Immature natural killer cell (primary cell): ENCODE measurements at places on chromosomes 5 and 9. TPM values are rescaled to one million over a fixed set of nuclear protein-coding genes. Genes with fewer than 3 reads are reported as not detected.

GRCh38 chr5:68225188-68225910 is 9.8 kb downstream of the PIK3R1 start:
- DNase-seq, result no peak

The GHR gene
- polyA plus RNA-seq, result not detected

DNA sequence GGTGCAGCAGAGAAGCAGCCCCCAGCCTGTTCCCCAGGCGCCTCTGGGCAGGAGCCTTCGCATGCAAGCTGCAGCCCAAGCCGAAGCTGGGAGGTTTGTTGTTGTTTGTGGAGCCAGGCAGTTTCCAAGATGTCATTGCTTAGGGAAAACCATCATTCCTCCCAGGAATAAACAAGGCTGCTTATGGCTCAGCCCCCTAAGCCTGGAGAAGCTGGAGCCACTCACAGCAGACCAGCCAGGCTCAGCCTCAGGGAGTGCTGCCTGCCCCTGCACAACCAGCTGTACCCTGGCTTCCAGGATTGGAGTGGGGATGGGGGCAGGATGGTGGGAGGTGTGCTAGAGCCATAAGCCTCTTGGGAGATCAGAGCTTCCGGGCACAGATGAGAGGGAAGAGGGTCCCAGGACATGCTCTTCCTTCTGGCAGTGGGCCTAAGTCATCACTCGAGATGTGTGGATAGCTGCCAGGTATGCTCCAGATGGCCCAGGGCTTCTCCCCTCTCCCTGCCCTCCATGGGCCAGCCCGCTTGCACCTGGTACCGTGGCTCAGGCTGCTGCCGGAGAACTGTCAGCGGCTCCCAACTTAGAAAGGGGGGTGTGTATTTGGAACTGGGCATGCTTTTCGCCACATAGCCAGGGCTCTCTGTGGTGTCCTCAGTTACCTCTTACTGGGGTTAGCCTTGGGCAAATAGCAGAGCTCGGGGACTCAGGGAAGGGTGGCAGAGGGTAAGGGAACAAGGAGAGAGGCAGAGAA is 105.2 kb downstream of the RGS3 start:
- DNase-seq, result no peak

DNA sequence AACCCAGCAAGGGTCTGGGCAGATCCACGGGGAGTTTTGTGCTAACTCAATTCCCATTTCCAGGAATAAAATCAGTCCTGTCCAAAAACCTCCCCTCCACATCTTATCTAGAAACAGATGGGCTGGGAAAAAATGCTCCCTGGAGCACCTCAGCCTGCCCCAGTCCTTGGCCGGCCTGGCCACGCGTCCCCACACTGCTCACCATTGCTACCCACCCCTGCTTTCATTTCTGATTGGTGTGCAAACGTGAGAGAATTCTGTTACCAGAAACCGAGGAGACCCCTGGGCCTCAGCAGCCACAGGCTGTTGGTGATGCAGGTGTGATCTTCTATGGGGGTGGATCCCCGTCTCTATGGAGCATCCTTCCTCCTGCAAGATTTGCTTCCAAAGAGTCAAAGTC is 38.0 kb upstream of the OLFM1 start:
- DNase-seq, result no peak

- no peak for DNase-seq
Measured at GRCh38 chr5:88613051-88613450, 269.9 kb downstream of the MEF2C start.

The PCDHGC3 gene
- 0.63 TPM for polyA plus RNA-seq

DNA sequence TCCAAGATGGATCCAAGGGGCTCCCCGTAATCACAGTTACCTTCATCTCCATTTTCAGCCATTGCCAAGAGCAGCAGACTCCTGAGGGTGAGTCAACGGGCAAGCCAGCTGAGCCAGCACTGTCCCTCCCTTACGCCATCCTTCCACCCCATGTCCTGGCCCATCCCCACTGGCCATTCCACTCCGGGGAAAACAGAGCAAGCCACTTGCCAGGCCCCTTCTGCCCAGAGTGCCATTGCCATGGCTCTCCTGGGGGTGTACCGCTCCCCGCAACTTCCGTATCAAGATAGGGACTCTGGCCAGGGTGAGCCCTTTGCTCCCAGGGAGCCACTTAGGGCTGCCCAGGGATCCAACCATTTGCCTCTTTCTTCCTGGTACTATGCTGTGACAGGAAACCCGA is 48.9 kb upstream of the CDKN2AIPNL start:
- DNase-seq, result no peak

The ECM2 gene
- not detected for polyA plus RNA-seq

DNA sequence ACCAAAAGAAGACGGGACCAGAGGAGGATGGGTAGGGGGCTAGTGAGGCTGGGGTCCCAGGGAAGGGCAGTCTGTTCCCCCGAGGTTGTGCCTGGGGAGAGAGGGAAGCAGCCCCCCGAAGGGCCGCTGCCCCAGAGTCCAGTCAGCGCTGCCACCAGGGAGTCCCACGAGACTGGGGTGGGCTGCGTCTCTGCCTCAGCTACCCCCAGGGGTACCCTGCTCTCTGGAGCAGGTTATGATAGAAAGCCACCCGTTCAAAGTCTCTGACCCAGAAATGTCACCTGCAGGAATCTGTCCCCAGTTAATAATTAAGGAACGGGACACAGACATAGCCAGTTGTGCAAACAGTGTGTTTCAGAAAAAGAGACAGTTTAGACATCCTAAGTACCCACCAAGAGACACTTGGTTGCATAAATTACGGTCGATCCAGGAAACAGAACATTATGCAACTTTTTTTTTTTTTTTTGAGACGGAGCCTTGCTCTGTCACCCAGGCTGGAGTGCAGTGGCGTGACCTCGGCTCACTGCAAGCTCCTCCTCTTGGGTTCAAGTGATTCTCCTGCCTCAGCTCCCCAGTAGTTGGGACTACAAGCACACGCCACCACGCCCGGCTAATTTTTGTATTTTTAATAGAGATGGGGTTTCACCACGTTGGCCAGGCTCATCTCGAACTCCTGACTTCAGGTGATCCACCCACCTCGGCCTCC is 10.7 kb upstream of the AGPAT2 start:
- DNase-seq, result no peak

- no peak for DNase-seq
Measured at GRCh38 chr9:130963916-130964315, 24.9 kb upstream of the FIBCD1 start.

The OBP2B gene
- polyA plus RNA-seq, result not detected

- DNase-seq, result no peak
Measured at GRCh38 chr9:111074395-111074794, 36.1 kb upstream of the LPAR1 start.

The PCAT7 gene
- not detected for polyA plus RNA-seq

The MRRF gene
- 11.5 TPM for polyA plus RNA-seq

The TTC16 gene
- 2.4 TPM for polyA plus RNA-seq

The SAPCD2 gene
- polyA plus RNA-seq, result 0.95 TPM

DNA sequence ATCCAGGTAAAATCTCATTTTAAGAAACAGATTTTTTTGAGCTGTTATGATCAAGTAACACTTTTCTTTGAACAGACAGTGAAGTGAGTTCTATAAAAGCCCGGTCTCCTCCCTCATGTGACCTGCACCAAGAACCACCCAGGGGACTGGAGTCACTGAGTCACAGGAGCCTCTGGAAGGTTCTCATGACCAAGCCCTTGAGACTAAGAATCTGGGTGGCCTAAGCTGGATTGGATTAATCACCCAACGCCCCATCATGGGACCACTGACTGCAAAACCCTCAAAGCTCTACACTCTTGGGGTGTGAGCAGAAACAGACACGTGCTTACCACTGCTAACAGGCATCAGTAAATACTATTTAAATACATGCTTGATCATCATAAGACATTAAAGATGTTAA is 48.4 kb downstream of the SECISBP2 start:
- DNase-seq, result no peak

DNA sequence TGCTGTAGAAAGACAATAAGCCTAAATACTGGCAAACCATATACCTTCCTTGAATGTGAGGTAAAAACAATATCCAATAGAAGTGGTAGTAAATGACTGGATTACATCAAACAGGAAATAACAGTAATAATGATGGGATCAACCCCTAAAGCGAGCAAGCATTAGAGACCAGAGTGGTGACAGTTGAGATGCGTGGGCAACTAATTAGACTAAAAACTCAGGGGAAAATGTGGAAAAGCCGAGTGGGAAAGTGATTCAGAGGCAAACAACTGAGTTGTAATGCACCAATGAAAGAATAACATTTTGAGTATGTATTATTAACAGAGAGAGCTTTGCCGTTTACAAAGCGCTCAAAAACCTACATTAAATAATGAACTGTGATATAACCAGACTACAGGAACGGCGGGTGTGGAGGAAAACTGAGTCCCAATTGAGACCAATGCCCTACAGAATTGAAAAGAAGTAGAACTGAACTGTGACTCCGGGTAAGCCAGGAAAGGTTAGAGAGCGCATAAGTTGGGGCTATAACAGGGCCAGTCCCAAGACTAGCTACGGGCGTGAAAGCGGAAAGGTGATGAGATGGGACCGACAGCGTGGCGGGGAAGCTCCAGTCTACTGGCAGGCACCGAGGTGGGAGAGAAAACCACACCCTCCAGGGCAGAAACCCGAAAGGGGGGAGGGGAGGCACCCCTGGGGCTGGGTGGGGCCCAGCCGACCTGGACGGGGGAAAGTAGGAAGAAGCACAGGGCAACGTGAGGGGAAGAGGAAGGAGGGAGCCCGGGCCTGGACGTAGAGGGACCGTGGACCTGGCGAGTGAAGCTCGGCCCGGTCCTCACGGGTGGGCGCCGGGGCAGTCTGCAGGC is 592 bp downstream of the UBAP2 start:
- no peak for DNase-seq

DNA sequence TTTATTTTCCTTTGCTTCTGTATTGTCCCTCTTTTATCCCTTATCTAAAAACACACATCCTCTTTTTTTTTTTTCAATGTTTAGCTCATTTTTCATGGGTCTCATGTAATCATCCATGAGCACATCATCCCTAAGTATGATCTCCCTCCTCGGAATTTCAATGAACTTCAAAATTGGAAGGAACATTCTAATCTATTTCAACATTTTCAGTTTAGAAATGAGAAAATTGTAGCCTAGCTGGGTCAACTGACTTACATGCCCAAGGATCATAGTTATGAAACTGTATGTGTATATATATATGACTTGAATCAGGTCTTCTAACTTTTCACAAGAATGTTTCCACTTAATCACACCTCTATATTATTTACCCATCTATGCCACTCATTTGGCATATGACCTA is 77.7 kb downstream of the TUSC1 start:
- DNase-seq, result no peak

GRCh38 chr9:12544700-12545099 is 148.5 kb upstream of the TYRP1 start:
- DNase-seq, result no peak

GRCh38 chr5:88691945-88692868 is 190.8 kb downstream of the MEF2C start:
- no peak for DNase-seq

GRCh38 chr9:14992516-14992915 is 82.3 kb upstream of the FREM1 start:
- no peak for DNase-seq

DNA sequence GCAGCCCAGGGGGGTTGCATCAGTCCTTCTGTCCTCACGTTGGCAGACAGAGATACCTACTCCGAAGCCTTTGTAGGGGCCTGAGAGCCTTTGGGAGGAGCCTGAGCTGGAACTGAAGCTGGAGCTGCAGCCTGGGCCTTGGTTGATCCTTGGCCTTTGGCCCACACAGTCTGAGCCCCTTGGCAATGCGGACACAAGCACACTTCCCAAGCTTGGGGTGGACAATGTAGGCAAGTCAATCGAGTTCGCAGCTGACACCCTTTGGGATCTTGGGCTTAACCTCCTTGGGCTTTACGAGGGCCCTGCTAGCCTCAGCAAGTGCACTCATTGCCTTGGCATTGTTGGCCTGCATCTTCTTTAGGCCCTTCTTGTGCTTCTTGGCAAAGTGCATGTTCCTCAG is 5.9 kb downstream of the CSNK1A1 start:
- DNase-seq, result no peak

- no peak for DNase-seq
Measured at GRCh38 chr5:58738336-58738735, 155.5 kb downstream of the RAB3C start.

DNA sequence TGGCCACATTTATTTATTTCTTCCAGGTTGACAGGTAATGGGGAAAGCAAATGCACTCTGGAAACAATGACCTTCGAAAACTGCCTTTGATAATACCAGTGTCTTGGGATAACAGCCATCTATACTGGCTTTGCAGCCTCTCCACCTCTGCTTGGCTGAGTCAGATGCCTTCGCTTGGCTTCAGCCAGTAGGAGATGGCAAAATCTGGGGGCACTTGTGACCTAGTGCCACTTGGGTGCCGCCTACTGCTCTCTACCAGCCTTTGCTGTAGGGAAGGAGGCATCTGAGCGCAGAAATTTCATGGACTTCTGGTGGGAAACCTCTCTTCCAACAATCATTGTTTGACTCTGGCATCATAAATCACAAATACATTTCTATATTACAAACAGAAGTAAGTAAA is 21.8 kb downstream of the FYB1 start:
- DNase-seq, result no peak

The ANKHD1 gene
- 86.1 TPM for polyA plus RNA-seq

The SLC2A6 gene
- 8.0 TPM for polyA plus RNA-seq

- DNase-seq, result no peak
Measured at GRCh38 chr9:5435912-5436311, 1.8 kb downstream of the PLGRKT start.

The RLN2 gene
- polyA plus RNA-seq, result 5.5 TPM

DNA sequence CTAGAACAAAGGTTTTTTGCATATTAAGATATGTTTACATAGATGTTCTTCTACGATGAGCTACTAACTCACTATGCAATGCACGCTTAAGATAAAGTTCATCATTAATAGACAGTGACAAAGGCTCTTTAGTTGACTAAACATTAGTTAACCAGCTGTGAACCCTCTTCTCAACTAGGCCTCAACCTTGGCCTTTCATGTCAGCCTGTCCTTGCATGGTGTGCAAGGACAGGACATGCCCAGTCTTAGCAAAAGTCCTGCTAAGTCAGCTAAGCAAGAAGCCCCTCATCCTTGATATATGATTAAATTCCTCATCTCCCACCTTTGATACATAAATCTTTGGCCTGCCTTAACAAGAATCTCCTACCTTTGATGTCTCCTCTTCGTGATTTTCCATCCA is 50.9 kb downstream of the PLPP1 start:
- no peak for DNase-seq
